ENCODE measurements at places on chromosomes 3 and 15.

DNA sequence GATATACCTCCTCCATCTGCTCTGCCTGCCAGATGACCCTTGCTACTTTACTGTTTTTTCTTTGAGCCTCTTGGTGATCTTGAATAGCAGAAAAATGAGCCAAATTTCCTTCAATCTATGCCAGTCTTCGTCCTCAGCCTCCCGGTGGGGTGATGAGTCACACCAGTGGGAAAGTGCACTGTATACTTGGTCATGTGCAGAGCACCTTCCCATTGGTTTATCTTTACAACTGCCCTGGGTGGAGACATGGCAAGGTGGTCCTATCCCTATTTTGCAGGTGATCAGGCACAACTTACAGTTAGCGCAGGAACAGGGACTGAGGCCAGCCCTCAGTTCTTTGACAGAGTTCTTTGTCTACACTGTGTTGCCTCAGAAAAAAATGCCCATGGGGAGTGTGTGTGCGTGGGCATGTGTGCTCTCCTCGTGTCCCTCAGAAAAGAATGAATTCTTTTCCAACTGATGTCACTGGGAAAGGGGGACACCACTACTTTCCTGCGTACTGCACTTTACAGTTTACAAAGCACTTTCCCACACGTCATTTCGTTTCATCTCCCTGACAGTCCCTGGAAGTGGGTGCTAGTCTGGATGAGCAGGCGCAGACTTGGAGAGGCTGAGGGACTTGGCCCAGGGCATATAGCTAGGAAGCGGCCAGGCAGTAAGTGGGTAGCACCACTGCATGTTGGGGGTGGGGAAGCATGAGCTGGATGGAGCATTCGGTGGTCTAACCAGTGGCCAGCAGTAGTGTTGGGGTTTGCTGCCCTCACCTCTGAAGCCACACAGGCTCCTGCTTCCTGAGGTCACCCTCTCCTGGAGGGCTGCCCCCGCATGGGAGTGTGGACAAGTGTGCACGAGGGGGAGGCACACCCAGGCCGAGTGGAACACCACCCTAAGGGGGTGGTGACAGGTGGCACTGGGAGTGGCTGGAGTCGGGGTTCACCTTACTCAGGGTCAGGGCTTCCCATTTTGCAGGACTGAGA, 24.1 kb downstream of the SMAD3 start:
- peak; percentile 72 for DNase-seq

- no peak for DNase-seq
Observed at GRCh38 chr3:59438492-59438891, 388.7 kb upstream of the CFAP20DC start.

- no peak for DNase-seq
Observed at GRCh38 chr3:5231074-5231473, 43.6 kb downstream of the EDEM1 start.

DNA sequence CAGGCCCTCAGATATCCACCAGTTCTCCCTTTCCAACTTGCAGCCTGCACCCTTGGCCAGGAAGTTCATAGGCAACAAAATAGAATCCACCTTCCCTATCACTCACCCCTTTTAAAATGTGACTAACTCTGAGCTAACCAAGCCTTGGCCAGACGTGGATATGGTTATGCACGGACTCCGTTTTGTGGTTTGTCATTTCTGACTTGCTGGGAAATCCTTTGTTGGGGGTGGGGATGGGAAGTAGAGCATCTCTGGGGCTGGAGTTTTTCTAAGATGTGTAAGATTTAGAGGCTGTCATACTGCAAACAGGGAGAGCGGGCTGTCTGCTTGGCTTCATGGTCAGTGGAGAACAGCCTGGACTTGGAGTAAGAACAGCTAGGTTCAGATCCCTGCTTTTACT, 62.6 kb downstream of the SMAD3 start:
- DNase-seq: peak; percentile 98

DNA sequence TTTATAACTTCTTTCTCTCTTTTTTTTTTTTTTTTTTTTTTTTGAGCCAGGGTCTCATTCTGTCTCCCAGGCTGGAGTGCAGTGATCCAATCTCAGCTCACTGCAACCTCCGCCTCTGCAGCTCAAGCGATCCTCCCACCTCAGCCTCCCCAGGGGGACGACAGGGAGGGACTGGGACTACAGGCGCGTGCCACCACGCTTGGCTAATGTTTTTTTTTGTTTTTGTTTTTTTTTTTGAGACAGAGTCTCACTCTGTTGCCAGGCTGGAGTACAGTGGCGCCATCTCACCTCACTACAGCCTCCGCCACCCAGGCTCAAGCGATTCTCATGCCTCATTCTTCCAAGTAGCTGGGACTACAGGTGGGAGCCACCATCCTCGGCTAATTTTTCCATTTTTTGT, 17.7 kb upstream of the PRKCI start:
- no peak for DNase-seq

DNA sequence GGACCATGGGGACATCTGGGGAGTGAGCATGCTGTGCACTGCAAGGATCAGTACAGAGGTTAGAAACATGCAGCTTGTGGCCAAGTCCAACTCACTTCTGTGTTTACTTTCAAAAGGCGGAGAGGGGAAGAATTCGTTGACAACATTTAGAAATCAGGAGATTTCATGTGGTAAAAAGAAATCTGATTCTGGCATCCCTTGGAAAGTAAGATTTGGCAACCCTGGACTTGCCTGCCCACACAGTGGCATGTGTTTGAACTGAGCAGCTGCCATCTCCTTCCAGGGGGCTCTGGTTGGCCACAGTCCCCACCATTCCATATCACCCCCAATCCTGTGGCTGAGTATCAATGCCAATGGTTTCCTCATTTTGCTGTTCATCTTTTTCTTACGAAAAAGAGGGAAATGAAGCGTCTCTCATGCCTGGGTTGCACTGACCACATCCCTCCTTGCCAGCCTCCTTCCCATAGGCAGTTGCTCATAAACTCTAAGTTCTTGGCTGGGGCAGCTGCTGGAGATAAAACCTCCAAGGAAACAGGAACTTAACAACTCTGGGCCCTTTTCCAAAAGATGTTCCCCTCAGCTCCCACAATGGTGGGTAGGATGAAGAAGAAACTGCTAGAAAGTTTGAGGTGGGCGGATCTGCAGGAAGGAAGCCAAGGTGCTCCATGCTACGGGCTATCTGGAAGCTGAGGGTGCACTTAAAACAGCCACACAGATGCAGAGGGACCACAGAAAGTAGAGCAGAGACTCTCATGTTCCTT, 29.2 kb downstream of the SLC6A11 start:
- no peak for DNase-seq

DNA sequence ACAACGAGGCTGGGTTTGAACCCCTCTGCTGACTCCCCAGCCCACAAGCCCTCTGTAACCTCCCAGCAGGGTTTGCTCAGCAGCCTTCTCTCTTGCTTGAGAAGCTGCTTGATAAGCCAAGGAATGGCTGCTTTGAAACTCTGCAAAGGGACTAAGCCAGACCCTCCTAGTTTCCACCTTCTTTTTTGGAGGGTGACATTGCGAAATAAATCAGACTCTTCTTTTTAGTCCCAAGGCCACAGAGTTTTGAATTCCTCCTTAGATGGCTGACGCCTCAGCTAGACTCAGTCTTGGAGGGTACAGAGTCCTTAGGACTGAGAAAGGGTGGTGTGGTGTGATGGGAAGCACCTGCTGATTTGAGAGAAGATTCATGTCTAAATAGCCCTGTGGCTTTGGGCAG, 1.2 kb downstream of the TGM4 start:
- DNase-seq: no peak

DNA sequence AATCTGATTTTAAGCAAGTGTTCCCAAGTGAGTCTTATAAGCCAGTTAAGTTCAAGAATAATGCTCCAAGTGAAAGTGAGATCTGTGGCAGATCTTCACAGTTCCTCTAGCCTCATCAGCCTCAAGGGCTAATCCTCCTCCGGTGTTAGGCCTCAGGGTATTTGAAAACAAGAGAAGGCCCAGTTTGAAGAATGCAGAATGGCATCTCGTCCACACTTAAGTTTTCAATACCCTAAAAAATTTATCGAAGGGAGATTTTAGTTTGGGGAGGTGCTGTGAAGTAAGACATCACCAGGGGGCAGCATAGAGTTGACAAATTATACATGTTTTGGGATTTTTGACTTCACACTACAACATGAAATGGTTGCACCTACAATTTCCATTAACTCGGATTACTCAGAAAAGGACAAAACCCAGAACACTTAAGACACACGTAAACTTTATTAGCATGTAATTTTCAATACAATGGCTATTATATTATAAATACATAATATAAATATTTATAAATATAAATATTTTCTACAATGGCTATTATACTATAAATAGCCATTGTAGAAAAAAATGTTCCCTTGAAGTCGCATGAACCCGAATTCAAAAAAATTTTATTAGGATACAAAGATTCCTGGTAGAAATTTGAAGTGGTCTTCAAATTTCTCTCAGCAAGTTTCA, 2.3 kb upstream of the TMEM266 start:
- DNase-seq: peak; percentile 42

GRCh38 chr15:73987681-73988444, 4.2 kb downstream of the STOML1 start:
- peak; percentile 98 for DNase-seq

DNA sequence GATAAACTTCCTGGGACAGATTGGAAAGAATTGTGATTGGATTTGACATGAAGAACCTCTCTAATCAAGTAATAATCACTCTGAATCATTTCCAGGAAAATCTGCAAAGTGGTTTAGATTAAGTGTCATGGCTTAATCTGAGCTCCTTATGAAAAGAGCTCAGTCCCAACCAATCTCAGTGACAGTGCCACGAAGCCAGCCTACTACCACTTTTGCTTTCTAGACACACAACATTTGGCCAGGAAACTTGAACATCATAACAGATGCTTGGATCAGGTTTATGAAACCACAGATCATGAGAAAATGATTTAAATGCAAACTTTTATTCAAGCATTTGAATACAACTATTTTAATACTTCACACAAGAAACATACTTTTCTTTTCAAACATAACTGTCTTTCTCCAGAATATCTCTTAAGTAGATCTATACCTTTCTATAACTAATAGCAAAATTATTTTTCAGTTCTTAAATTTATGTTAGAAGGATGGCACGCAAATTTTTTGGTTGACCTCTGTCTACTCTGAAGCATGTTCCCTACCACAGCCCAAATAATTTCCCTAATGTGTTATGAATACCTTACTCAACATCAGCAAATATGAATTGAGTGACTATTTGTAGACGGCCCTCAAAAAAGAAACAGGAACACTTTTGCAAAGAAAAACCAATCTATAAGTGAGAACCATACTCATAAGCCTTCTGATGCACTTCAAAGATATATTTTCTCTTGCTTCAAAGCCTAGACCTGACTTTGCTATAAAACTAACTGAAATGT, 495.0 kb upstream of the ZNF385D start:
- DNase-seq: no peak

- no peak for DNase-seq
Observed at GRCh38 chr3:40465111-40465407, 7.9 kb downstream of the RPL14 start.

GRCh38 chr3:159817126-159817525, 171.5 kb upstream of the IL12A start:
- DNase-seq: no peak

DNA sequence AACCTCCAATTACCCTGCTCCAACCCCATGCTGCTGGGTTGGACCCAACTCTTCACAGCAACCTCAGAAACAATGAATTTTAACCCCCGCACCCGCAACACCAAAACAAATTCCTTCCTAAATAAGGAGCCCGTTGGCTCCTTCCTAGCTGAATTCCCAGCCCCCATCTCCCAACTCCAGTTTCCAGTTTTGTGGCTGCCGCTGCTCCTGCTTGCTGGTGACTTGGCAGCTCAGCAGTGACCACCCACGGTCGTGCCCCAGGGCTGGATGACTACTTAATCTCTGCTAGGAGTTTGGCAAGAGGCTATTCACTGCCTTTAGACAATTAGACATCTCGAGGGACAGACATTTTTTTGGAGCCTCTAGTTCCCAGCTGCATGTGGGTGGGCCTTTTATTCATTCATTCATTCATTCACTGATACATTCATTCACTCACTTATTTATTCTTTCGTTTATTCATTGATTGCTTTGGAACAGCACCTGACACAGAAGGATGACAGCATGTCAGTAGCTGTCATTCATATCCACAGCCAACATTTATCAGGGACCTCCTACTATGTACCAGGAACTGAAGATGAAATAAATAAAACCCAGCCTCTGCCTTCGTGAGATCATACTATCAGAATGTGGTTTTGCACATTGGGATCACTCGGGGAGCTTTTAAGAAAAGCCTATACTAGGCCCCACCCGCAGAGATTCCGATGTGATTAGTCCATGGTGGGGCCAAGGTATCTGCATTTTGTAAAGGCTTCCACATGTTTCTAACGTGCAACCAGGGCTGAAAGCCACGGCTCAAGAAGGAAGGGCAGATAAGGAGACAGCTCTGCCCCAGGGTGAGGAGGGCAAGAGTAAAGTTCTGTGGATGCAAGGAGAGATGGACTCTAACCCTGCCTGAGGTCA, 256.5 kb downstream of the SHQ1 start:
- DNase-seq: peak; percentile 58

DNA sequence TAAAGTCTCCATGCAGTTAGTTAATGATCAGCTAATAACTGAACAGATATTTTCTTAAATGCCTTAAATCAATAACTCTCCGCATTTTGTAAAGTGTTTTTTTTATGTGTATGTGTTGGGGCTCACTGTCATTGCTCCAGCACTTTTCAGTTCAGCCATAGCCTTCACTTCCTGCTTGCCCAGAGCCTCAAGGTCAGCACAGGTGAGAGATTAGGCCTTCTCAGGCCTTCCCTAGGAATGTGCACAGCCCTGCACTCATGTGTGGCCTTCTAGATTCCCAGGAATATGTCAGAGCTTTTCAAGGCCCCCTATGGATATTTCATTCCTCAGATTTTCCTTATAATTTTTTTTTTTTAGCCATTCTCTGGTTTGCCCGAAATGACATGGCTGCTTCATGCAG, 77.6 kb upstream of the MANF start:
- no peak for DNase-seq

DNA sequence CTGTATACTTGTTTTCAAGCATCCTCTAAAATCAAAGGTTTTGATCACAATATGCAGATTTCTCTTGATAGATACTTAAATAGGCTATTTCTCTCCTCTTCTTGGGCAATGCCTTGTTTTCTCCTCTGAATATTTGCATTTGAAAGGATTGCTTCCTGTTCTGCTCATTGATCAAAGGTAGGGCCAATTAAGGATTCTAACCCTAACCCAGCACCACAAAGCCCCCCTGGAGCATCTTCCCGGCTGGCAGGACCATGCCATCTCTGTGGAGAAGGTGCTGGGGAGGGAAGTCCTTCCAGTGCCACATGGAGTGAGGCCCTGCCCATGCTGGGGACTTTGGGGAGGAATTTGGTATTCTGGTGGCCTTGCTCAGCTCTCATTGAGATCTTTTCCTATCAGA, 11.3 kb upstream of the NIPA2 start:
- no peak for DNase-seq

Measured in kidney tubule cell (primary cell).